ENCODE measurements at places on chromosomes 2 and 18.

GRCh38 chr2:174014699-174015070, 49.5 kb upstream of the SP3 start:
- DNase-seq: no peak

- DNase-seq: no peak
Observed at GRCh38 chr2:56015711-56016115, 92.1 kb upstream of the EFEMP1 start.

- no peak for DNase-seq
Observed at GRCh38 chr2:217254111-217254510, 394.2 kb upstream of the TNP1 start.

DNA sequence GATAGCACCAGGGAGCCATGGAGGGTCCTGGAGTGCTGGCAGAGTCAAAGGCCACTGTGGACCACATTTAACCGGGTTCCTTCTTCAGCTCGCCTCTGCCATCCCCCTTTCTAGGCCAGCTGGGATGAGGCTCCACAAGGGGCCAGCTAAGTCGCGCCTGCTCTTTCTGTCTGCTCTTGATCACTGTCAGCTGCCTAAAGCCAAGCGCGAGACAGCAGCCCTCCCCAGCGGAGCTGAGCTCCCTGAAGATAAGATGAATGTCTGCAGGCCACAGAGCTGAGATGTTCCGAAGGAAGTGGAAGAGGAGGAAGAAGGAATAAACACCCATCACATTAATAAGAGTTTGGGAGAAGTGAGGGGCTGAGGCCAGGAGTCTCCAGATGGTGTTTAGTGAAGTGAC, 99.6 kb downstream of the CELF4 start:
- DNase-seq: no peak

GRCh38 chr2:28366496-28367282, 26.0 kb upstream of the FOSL2 start:
- DNase-seq: peak; percentile 93

DNA sequence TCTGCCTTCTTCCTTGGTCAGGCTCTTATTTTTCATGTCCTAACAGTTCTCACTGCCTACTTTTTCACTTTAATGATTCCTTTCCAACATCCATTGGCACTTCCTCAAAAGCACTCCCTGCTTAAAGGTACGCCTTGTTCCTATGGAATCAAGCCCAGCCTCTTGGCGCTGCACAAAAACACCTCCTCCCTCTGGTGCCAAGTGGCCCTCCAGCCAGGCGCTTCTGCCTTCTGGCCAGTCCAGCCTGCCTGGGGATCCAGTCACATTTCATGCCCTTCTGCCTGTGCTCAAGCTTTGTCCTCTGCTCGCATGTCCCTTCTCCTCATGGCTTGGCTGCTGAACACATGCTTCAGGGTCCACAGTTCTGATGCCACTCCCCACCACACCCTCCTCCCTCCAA, 6.3 kb downstream of the TPRKB start:
- no peak for DNase-seq

GRCh38 chr18:50472941-50473340, 86.9 kb upstream of the MAPK4 start:
- DNase-seq: no peak

GRCh38 chr2:180077295-180077906, 70.3 kb upstream of the CWC22 start:
- no peak for DNase-seq

- no peak for DNase-seq
Observed at GRCh38 chr2:28958689-28959088, 22.4 kb upstream of the TOGARAM2 start.

GRCh38 chr2:79576451-79576850, 63.6 kb downstream of the CTNNA2 start:
- no peak for DNase-seq

- DNase-seq: no peak
Observed at GRCh38 chr2:164792316-164793170, 49.1 kb downstream of the COBLL1 start.

DNA sequence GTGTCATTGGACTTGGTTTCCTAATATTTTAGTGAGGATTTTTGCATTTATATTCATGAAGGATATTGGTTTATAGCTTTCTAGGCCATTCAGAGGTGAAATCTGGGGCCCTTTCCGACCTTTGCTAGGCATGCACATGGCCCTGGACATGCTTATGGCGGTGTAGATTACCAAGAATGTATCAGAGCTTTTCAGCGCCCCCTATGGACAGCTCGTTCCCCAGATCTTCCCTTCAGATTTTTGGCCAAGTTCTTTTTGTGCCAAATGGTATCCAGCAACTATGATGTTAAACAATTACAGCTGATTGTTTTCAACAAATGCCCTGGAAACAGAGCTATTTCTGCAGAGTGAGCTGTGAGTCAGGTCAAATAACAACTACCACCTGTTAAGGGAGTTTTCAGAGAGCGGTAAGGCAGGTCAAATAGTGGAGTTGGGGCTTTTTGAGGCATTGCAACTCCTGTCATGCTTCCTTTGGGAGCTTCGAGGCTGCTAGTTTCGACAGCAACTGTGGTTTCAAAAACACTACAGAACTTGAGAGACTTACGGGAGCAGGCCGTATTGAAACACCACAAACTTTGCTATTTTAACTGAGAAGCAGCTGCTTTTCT, 188.3 kb downstream of the ZNF516 start:
- DNase-seq: no peak

DNA sequence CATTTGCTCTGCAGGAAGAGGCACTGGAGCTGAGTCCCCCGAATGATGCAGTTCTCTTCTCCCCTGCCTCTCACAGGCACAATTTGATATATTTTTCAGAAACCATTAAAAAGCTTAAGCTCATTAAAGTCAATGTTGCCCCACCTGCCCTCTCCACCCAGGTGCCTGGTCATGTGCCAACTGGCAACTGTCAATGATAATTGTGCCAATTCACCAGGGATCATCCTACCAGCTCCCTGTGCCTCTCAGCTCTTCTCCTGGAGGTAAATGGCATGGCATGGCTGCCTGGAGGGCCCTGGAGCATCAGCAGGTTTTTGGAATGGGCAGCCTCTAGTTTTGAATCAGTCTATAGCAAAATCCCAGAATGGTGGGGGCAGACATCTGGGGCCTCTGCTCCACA, 279.6 kb upstream of the ID2 start:
- no peak for DNase-seq

- DNase-seq: no peak
Observed at GRCh38 chr18:67300498-67300897, 216.0 kb downstream of the DSEL start.

GRCh38 chr18:59885579-59886163, 14.1 kb upstream of the PMAIP1 start:
- peak; percentile 48 for DNase-seq

GRCh38 chr2:132871831-132872230, 201.8 kb upstream of the LYPD1 start:
- DNase-seq: no peak

DNA sequence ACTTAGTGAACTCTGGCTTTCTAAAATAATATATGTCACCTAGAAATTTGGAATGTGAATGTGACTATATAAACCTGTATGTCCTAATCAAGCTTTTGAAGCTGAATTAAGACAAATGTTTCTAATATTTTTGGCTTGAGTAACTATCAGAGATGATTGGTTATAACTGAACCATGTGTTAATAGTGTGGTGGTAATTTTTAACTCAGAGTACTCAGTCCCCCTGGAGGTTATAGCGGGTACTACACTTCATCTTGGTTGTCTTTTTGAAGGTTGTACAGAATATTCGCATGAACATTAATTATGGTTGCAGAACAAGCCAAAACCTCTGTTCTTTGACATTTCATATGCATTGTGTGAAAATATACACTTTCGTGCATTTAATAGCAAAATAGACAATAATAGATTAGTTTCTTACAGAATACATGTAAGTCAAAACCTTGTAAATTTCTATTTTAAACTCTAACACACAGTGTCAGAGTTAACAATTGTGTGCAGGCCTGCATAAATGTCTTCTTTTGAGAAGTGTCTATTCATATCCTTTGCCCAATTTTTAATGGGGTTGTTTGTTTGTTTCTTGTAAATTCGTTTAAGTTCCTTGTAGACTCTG, 86.0 kb downstream of the OSBPL6 start:
- DNase-seq: peak; percentile 22

- DNase-seq: no peak
Observed at GRCh38 chr2:209189893-209190292, 234.0 kb upstream of the MAP2 start.

- DNase-seq: no peak
Observed at GRCh38 chr2:9708683-9709538, 78.1 kb upstream of the YWHAQ start.

- peak; percentile 53 for DNase-seq
Observed at GRCh38 chr2:207792244-207792785, 22.6 kb upstream of the FZD5 start.

DNA sequence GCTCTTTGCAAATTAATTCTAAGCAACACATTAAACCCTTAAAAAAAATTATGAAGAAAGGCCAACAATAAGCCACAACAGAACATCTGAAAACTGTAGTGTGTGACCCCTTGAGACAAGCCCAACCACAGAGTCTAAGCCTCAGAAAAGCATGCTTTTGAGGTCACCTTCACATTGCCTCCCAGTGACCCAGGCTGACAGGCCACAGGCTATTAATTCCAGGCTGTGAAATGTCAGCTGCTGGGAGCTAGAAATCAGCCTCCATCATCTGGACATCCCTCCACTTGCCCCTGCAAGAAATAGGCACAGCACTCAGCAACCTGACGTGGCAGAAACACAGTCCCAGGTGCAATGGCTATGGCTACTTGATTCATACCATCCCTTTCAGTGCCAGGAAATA, 179.4 kb upstream of the ZFP36L2 start:
- no peak for DNase-seq

GRCh38 chr2:58919316-58919715, 678.2 kb upstream of the FANCL start:
- DNase-seq: no peak

- DNase-seq: no peak
Observed at GRCh38 chr2:193124815-193125214, 930.1 kb upstream of the TMEFF2 start.

DNA sequence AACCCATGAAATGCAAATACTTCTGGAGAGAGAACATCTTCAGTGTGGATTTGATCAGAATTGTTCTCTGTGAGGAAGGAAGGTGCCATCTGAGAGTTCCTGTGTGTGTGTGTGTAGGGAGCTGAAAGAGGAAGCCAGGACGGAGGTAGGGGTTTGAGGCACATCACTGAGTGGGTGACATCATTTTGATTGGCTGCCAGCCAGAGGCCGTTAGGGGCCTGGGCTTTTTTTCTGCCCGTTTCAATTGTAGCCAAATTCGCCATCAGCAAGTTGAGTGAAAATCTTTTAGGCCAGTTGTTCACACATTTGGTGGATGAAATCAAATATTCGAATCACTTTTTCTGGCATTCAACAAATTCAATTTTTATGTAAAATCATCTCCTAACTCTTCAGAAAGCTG, 48.9 kb downstream of the TSN start:
- DNase-seq: peak; percentile 69

GRCh38 chr18:45237343-45238098, 377.8 kb upstream of the SLC14A2 start:
- DNase-seq: no peak

GRCh38 chr2:166170356-166170755, 42.5 kb upstream of the SCN1A start:
- no peak for DNase-seq

GRCh38 chr18:55284614-55285013, 303.4 kb downstream of the TCF4 start:
- DNase-seq: no peak

GRCh38 chr2:236876642-236877041, 209.0 kb upstream of the COPS8 start:
- DNase-seq: no peak

DNA sequence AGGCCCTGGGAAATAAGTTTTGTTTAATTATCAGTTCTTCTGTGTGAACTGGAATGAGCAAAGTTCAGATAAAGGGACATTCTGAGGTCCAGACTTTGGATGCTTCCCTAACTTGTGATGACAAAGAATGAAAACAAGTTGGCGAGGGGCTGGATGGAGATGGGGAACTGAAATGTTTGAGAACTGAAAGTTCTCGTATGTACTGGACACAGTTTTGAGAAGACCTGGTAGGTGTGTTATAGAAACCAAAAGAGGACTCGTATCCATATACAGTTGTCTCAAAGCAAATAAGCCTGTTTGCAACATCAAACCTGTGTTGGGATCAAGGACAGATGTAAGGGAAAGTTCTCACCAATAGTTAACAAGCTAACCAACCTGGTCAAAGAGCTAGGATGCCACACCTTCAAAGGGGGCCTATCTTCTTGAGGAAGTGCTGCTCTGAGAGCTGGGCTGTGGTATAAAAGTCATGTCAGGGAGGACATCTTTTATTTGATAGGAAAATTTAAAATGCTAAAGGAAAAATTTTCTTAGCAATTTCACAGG, at the start of gene UPP2:
TSS of gene UPP2 (plus strand) at position 493 of the 543 bp plus-strand sequence. CDS start 188 bp downstream, outside the sequence.
- no peak for DNase-seq

DNA sequence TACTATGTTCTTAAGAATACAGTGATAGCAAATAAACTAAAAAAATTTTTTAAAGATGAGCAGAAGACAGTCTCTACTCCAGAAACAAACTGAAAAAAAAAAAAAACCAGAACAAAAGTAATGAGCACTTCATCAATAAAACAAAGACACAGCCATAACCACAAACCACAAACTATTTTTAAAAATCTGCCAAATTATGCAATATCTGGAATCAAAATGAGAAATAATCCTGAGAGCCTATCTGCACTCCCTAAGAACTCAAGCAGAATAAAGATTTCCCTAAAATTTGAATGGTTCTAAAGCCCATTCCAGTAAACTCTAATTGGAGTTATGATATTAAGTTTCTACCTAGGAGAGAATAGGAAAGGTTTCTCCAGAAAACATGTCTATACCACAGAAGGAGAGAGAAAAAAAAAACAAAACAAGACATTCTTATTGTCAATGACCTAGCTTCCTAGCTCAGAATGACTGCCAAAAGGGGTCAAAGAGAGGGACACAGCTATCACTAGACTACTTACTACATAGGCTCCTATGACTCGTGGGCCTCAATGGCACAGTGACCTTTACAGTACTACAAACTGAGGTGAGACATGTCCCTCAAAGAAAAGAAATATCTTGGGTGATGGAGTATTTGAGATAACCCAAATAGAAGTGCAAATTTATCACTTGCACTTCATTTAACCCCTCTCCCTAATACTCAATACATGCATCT, 262.8 kb downstream of the ZEB2 start:
- DNase-seq: no peak

DNA sequence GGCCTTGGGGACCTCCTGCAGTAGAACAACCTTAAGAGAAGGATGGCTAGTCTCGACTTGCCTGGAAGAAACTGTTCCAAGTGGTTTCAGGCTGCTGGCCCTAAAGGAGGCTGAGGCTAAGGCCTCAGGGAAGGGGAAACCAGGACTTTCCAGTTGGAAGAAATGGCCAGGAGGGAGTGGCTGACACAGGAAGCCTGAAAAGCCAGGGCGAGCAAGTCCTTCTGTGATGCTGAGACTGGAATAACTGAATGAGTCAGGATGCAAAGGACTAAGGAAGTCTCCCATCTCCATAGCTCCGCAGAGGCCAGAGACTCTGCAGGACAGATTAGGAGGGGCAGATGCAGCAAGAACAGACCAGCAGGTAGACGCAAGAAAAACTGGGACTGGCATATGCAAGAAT, 7.4 kb downstream of the HTRA2 start:
- no peak for DNase-seq

GRCh38 chr2:98775146-98775986, 44.4 kb upstream of the MGAT4A start:
- no peak for DNase-seq

- peak; percentile 24 for DNase-seq
Observed at GRCh38 chr2:227325839-227326195, 766 bp downstream of the MFF start.

GRCh38 chr2:201084863-201085262, 13.1 kb downstream of the NDUFB3 start:
- DNase-seq: no peak

- peak; percentile 97 for DNase-seq
Observed at GRCh38 chr2:26769089-26769761, 5.1 kb downstream of the SLC35F6 start.

Data from HL-60 (cell line).